Astrocyte of the spinal cord (primary cell): ENCODE measurements at places on chromosomes 2 and 18.

DNA sequence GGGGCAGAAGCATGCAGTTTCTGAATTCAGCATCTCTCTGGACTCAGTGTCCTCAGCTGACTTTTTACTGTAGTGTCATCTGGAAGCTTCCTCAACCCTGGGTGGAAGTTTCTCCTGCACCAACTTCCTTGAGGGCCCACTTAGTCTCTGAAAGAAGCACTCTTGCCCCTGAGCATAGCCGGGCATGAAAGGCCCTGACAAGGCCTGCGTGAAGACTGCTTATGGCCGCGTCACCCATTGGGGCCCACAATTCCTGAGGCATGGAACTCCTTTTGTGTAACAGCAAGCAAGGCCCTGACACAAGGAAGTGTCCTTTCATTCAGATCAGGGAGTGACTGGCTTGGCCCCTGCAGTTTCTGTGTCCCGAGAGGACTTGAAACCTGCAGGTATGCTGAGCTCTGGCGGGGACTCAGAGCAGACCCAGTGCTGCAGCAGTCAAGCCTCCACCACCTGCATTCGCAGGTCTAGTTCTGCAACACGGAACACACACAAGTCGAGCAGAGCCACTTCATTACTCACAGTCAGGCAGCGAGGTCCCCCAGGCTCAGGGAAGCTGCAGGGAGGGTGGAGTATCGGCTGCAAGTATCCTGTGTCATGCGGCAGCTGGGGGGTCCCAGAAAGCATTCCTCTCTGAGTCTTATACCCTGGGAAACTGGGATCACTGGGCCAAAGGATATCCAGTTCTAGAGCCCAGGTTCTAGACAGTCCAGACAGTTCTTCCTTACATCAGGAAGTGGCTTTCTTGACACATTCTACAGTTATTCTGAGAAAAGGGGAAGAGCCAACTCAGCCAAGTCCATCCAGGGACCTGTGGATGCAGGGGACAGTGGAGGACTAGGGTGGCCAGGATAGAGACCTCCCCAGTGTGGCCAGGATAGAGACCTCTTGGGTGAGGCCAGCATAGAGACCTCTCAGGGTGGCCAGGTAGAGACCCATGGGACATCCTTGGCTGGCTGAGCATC lies 35.6 kb upstream of the PRLH start:
- DNase-seq: no peak

DNA sequence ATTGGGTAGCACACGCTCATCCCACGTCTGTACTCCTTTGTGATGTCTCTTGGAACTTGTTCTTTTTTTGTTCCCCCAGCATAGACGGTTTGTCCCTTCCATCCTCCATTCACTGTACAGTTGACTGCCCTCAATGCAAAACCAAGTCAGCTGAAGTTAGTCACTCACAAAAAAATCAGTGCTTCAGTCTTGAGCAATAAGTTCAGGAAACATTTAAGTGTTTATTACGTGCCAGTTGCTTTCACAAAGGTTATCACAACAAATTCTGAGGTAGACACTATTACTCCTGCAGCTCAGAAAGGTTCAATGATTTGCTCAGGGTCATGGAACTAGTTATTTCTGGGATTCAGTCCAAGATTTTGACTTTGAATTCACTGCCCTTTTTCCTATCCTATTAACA lies 102.2 kb downstream of the PDE1A start:
- DNase-seq: peak; percentile 64

- no peak for DNase-seq
Observed at GRCh38 chr2:206424134-206424533, 19.2 kb upstream of the ADAM23 start.

DNA sequence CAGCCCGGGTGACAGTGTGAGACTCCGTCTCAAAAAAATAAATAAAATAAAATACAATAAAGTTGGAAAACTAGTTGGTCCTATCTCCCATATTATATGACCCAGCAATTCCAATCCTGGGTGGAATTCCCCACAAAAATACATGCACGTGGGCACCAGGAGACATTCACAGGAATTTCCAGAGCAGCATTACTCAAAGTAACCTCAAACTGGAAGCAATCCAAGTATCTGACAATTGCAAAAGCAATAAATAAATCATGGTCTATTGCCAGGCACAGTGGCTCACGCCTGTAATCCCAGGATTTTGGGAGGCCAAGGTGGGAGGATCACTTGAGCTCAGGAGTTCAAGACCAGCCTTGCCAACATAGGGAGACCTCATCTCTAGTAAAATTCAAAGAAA lies 101.2 kb upstream of the MAP4K4 start:
- DNase-seq: no peak

- no peak for DNase-seq
Observed at GRCh38 chr2:199818026-199818425, 33.0 kb downstream of the FTCDNL1 start.

DNA sequence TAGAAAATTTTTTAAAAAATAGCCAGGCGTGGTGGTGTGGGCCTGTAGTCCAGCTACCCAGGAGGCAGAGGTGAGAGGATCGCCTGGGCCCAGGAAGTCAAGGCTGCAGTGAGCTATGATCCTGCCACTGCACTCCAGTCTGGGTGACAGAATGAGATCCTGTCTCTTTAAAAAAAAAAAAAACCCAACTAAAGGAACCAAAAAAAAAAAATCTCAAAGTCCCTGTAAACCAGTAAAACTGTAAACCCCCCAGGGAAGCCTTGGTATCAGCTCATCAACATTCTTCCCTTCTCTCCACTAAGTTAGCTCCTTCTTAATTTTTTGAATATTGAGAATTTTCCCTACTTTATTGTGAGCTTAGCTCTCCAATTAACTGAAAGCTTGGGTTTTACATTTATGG lies 8.4 kb upstream of the MCFD2 start:
- DNase-seq: no peak

- DNase-seq: no peak
Observed at GRCh38 chr2:238042849-238043584, 17.8 kb upstream of the SCLY start.

DNA sequence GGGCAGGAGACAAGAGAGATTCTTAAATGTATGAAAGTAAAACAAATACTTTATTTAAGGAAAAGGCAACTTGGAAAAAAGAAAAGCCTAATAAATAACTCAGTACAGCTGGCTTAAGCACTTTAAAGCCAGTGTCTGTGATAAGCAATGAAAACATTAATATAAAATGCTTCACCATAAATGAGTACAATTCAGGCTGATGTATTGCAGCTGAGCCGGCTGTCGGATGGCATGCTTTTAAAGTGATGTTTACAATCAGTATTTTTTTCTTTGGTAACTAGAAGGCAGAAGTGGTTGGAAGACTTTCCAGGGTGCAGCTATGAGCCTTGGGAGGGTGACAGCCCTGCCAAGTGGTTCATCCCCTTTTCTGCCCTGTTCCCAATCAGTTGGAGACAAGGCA lies 58.7 kb upstream of the CELF4 start:
- no peak for DNase-seq

DNA sequence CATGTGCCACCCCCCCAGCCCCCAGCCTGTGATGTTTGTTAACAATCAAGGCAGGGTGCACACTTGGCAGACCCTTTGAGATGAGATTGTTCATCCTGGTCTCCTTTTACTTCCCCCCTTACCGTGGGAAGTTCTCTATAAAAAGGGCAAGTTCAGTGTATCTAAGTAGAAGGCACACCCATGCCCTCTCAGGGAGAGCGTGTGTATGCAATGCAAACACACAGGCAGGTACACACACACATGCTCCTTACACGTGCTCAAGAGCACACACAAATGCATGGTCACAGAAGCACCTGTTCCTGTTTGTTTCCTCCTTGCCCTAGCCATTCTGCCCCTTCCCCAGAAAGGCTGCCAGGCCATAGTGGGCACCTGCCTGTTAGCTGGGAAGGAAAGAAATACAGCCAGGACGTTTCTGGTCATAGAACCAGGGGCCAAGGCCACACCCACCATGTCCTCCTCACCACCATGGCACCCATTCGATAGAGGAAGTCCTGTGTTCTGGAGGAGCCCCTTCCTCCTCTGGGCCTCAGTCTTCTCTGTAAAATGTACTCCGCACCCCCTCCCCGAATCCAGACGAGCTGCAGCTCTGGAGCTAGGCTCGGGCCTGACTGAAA lies 3.1 kb downstream of the ATOH8 start:
- no peak for DNase-seq

- peak; percentile 29 for DNase-seq
Observed at GRCh38 chr18:36534154-36534688, 236.7 kb downstream of the FHOD3 start.

- no peak for DNase-seq
Observed at GRCh38 chr2:235098269-235098668, 146.5 kb downstream of the SH3BP4 start.

GRCh38 chr18:48917579-48918517 lies 32.9 kb downstream of the SMAD7 start:
- DNase-seq: no peak

- no peak for DNase-seq
Observed at GRCh38 chr18:62621546-62621945, 93.8 kb upstream of the PHLPP1 start.

DNA sequence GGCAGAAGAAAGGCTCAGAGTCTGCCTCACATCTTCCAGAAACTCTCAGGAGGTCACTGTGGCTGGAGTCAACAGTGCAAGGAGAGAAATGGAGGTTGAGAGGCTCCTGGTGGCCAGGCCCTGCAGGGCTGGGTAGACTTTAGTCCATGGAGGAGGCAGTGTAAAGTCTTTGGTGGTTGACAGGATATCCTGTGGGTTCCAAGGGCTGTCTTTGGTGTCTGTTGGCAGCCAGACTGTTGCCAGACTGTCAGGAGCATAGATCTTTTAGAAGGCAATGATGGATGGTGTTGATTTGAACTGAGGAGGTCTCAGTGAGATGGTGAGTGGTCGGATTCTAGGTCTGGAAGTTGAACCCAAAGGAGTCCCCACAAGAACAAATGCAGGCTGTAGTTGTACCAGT lies 45.0 kb upstream of the SKOR2 start:
- no peak for DNase-seq

- DNase-seq: no peak
Observed at GRCh38 chr2:235707411-235708096, 213.7 kb downstream of the AGAP1 start.

DNA sequence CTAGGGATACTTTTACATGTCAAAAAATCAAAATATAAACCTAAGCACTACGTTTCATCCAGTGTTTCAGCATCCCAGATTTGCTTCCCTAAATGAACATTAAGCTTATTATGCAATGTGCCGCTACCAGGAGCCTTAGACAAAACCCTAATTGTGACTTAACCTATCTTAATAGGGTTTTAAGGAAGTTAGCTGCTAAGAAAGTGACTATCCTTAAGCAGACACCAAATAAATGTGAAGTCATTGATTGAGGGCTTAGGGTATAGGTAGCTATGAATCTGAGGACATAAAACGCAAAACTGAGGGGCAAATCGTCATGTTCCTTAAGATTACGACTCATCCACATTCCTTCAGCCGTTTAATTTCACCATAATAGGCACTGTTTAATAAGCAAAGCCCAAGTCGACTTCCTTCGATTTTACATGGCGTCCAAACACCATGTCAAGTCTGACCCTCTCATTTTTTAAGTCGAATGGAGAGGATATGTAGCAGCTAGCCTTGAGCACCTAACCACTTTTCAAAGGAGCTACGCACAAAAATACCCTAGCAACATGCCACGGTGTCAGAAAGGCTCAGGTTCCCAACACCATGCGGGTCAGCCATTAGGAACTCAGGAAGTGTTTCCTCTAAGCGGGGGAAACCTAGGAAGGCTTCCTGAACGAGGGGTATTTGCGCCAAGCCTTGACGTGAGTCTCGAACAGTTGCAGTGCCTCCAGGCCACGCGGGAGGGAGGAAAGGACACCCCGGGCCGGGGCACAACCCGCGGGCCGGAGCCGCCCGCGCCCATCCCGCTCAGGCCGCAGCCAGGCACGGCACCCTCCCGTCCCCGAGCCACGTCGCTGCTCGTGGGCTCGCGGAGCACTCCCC lies 1.0 kb downstream of the HDLBP start:
- DNase-seq: peak; percentile 64

DNA sequence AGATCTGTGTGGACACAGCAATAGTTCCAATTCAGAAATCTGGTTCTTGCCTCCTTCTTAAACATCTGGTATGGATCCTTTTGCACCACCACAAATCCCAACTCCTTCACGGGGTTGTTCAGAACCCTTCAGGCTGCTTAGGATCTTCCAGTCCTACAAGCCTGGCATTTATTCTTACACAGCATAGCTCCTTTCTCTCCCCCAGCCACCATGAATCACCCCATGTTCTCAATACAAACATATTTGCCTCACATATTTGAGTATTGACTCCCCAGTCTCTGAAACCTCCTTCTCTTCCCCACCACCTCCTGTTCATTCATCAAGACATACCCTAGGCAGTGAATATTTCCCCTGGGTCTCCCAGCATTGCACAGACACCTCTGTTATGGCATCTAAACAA lies 155.2 kb downstream of the ALK start:
- no peak for DNase-seq

DNA sequence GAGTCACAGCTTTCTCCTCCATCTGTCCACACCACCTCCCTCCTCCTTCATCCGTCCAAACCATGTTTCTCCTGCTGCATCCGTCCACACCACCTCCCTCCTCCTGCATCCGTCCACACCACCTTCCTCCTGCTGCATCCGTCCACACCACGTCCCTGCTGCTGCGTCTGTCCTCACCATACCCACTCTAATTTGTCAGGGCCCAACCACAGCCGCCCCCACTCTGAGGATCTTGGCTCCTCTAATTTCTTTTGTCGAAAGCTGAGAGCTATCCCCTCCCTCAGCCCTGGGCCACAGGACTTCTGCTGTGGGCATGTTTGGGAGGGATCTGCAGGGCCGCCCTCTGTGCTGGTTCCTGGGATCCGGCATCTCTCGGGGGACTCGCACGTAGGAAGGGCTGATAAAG lies 67.4 kb downstream of the TPO start:
- no peak for DNase-seq

GRCh38 chr2:60350791-60351190 lies 202.7 kb downstream of the BCL11A start:
- no peak for DNase-seq
